GM03348 (cell line): ENCODE measurements at places on chromosomes 11 and 22.

DNA sequence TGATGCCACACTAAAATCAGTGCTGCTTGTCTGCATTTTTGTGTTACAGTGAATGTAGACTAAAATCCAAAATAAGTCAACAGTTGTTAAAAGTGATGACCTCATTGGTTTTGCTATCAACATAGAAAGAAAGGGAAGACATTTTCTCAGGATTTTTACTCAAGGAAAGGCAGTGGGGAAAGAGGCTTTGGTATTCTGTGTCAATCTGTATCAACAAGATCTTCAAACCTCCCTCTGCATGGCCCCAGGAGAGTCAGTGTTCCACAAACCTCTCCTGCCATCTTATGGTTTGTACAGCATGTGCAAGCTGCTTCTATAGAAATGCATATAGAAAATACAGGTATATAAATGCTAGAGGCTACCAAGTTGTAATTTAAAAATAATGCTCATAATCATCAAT is 13.8 kb upstream of the OR51M1 start:
- peak; percentile 36 for DNase-seq

DNA sequence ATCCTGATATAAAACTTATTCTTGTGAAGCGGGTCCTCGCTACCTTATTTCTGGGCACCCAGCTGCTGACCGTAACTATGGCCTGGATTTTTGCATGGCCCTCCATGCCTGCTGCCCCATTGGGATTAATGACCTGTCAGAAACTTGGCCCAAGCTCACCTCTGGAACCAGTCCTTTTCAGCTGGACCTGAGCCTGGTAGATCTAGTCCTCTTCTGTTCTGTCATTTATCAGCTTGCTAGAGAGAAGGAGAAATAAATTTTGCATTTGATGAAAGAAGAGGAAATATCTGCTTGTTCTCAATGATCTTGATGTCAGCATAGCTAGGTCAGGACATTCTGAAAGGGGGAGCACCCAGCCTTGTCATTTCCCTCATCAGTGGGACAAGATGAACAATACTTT is 387.8 kb upstream of the LARGE1 start:
- no peak for DNase-seq

- no peak for DNase-seq
Observed at GRCh38 chr11:102422817-102423712, 29.5 kb downstream of the TMEM123 start.

DNA sequence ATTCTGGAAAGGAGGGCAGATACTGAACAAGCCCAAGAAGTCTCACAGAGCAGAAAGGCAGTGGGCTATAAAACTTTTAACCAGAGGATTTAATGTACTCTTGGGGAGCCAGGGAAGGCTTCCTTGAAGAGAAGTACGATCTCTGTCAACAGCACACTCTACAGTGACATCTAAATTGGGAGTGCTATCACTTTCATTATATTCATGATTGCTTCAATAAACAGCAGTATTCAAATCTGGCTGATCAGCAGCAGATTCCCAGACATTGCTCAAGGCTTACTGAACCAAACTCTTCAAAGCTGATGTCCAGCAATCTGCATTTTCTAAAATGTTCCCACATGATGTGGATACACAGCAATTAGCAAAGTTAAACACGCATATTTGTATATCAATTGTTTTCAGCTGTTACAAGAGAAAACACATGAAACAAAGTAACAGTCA is 44.2 kb downstream of the SYTL2 start:
- DNase-seq: peak; percentile 41

DNA sequence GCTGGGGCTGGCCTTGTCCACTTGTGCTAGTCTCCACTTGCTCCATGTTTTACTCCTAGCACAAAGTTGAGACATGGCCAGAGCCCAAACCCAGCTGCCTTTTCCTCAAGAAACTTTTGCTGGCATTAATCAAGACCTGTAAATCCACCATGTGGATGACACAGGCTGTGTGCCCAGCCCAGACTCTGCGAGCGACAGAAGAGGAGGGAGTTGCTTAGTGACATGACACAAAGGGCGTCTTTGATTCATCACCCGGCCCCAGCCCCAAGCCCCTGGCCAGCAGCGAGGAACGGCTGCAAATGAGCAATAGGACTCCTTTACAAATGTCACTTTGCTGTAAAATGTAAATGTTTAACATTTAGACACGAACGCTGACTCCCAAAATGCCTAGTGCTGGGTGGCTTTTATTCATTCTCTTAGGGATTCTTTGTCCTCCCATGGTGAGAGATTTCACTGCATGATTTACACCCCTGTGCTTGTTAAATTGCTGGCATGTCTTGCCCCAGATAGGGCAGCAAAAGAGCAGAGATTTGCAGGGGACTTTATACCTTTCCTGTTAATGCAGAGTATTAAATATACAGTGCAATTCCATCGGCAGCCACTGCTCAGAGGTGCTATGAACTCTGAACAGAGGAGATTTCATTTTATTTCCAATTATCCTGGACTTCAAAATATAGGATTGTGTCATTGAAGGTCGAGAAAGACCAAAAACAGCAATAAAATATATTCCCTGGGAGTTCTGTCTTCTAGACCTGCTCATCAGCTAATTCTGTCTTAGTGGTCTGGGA is 263.6 kb upstream of the NCAM1 start:
- no peak for DNase-seq

GRCh38 chr11:81345609-81346008 is 1388.1 kb downstream of the FAM181B start:
- no peak for DNase-seq

GRCh38 chr11:64125676-64126075 is 40.2 kb downstream of the MACROD1 start:
- DNase-seq: no peak

- DNase-seq: no peak
Observed at GRCh38 chr11:45936511-45937054, 14.1 kb downstream of the LARGE2 start.
